ENCODE measurements at places on chromosomes 7 and 10.

DNA sequence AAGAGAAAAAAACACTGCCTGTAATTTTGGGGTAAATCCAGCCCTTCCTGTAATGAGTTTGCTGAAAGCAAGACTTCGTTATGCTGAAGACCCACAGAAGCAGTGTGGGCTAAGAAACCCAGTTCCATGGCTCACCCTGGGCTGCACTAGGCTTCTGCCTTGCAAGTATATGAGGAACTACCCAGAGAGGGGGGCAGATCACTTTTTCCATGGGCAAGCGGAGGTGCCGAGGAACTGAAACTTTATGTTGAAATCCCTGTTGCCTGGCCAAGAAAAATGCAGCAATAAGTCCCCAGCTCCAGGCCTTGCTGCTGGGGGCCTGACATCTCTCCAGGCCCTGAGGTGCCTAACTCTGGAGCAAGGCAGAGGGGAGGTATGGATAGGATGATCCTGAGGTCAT, 8.5 kb downstream of the RASSF4 start:
- no peak for DNase-seq

DNA sequence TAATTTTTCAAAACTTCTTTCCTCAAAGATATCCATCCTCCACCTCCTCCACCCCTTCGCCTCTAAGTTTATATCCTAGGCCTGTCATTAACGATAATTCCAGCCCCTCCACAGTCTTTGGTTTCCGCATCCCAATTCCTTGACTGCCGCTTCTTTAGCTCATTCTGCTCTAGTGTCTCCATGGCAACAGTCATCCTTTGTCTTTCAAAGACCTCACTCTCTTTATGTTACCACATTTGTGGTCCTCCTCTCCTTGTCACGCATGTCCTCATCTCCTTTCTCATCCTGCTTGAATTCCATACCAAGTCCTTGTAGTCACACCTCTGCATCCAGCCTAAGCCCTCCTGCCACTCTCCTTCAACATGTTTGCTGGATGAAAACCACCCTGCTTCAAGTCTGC, 511.2 kb upstream of the KLF6 start:
- no peak for DNase-seq

- no peak for DNase-seq
Observed at GRCh38 chr10:68742397-68742796, 21.4 kb downstream of the CCAR1 start.

- no peak for DNase-seq
Observed at GRCh38 chr10:127743205-127743604, 6.2 kb downstream of the FOXI2 start.

DNA sequence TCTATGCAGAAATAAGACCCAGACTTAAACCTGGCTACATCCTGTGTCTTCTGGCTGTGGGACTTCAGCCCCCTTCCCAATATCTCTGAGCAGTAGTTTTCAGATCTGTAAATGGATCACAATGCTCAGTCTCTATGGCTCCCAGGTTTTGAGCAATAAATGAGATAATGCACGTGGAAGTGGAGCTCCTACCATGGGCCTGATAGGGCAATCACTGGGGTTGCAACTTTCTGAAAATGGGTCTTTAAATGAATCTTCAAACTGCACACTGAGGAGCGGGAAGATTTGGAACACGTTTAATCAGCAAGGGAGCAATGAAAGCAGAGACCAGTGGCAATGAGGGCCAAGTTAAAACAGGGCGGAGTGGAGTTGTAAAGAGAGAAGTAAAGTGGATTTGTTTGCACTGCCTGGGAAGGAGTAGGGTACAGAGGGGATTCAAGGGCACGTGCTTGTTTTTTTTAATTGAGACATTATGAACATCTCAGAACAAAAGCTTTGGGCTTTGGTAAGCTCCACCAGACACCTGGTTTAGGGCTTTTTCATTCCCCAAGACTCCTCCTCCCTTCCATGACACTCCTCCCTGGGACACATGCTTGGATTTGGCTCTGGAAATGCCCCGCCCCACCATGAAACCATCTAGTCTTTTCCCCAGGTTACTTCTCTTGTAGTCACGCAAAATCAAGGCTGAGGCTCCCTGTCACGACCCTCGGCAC, 42.7 kb downstream of the PAPSS2 start:
- no peak for DNase-seq

DNA sequence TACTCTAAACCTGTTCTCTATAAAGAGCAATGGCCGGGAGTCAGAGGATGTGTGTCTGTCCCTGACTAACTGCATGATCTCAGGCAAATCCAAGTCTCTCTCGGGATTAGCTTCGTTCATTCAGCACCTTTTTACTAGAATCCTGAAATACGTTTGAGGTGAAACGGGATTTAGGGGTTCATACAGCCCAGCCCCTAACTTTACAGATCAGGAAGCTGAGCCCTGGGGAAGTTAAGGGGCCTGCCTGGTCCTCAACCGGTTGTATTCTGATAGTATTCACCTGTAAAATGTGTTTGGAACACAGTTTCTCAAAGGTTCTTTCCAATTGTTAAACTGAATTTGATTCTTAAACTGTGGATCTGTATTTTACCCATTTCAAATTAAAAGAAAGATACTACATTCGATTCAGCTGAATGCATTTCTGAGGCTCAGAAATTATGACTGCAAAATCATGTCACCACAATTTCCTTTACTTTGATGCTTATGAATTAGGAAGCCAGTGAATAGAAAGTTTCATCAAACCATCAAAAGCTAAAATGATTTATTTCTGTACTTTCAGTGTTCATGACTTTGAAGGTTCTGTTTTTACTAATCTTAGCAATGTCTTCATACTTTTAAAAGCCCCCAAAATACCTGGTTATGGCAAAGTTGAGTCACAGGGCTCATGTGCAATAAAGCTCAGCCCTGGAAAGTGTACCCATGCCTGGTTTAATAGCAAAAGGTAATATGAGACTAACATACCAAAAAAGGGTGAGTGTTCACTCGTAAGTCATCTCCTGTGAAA, 28.9 kb upstream of the EZH2 start:
- no peak for DNase-seq

GRCh38 chr7:2259480-2259879, 17.5 kb downstream of the NUDT1 start:
- DNase-seq = no peak
